Urothelium cell line (cell line): ENCODE measurements at places on chromosomes 3 and 15.
A peak's percentile ranks its signal among the peaks of the same experiment; 100 is the strongest.

GRCh38 chr15:66163553-66163952 is 90.0 kb downstream of the MEGF11 start:
- DNase-seq, result no peak

DNA sequence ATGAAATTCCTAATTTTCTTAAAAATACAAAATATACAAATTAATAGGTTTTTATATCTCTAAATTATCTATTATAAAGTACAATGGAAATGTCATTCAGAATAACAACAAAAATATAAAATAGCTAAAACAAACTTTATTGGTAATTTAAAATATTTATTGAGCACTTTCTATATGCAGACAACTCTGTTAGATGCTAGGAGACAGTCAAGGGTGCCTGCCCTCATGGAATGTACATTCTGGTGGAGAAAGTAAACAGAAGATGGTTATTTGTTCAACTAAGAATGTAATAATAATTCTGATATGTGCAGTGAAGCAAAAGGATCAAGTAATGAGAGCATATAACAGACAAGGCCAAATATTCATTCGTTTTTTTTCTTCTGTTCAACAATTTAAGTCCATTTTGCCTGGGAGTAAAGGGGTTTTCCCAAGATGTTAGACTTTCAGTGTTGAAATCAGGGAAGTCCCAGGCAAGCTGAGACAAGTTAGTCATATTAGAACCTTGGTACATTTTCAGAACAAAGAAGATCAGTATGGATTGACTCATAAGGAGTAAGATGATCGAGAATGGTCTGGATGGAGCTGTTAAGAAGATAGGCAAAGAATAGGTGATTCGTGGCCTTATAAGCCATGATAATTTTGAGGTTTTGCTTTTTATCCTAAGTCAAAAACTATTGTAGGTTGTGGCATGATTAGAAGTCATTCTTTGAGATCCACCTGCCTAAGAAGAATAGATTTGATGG is 150.2 kb upstream of the MLF1 start:
- no peak for DNase-seq

DNA sequence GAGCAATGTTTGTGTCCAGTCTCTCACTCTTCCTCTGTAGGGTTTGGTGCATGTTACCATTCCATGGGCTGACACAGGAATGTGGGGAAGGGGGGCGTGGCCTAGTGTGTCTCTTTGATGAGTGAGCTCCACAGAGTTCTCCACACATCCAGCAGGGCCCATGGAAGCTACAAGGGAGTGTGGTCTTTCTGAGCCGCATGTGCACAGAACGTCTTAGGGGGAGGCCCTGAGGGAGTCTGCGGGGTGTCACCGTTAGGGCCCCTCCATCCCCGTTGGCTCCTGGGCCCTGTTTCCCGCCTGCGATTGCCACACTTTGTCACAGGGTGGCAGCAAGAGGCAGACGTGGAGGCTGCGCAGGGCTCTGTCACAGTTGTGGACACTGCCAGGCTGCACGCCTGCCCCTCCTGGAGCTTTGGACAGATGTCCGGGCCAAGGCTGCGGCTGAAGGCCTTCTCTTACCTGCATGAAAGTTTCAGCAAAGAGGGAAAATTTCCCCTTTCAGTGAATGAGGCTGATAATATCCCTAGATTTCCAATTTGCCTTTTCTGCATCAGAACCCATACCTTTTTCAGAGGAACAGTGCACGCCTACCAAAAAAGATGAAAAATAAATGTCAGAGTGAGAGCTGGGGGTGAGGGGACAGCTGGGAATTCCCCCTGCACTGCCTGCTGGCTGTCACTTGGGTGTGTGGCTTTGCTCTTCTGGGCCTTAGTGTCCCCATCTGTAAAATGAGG is 24.3 kb downstream of the CACNA2D3 start:
- DNase-seq, result peak; percentile 75

DNA sequence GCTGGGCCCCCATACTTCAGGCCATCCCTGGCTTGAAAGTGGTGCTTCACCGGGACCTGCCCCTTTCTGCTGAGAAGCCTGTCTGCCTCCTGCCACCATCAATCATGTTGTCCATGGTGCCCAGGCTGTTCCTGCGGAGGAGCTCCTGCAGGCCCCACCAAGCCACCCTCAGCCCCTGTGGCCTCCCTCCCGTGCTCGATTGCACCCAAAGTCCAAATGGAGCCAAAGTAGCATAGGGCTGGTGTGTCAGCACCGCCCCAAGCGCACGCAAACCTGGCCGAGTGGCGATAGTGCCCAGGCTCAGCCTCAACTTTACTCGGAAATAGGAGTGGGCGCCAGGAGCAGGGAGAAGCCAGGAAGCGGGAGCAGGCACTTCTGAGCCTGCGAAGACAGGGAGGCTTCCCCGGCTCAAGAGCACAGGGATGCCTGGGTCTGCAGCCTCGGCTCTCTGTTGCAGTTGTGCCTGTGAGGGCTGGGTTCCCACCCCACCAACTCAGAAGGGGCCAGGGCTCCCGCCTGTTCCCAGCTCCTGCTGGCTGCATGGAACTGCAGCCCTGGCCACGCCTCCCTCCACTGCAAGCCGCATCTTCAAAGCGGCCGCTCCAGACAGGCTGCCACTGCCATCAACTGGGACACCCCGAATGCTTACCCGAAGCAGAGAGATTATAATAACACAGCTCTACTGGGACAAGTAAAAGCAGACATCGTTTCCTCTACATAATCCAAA is 203.0 kb downstream of the ARRDC4 start:
- no peak for DNase-seq

GRCh38 chr3:62939707-62940106 is 64.5 kb upstream of the CADPS start:
- no peak for DNase-seq

DNA sequence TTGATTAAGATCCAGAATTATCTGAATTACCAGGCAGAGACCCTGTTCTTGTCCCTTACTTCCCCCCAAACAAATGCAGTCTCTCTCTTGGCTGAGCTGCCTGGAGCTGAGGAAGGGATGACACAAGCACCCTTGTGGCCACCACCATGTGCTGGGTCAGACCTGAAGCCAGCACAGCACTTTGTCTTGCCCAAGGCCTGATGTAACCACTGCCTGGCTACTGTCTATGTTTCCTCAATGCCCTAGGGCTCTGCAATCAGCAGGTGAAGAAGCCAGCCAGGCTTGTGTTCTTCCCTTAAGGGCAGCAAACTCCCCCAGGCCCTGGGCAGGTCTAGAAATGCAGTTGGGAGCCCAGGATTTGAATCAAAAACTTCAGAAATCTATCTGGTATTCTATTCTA is 15.8 kb upstream of the CASR start:
- DNase-seq, result no peak

- no peak for DNase-seq
These were observed 21.7 kb upstream of the EPHB3 start for GRCh38 chr3:184539801-184540435.

- DNase-seq, result no peak
These were observed 85.6 kb upstream of the GAP43 start for GRCh38 chr3:115537669-115538068.

DNA sequence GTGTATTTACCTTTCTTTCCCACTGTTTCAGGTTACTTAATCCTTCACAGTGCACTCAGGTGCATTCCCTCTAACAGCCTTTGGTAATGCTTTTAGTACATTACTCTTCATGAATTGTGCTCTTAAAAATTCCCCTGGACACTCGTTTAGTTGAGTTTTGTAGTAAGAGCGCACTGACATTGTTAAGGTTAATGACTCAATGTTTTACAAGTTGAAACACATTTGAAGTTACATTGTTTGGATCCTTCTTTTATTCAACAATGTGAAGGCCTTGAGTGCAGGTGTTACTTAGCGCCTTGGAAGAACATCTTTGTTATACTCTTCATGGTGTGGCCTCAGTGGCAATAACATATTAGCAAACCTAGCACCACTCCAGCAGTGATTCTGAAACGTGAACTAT is 739.6 kb downstream of the NAALADL2 start:
- no peak for DNase-seq

GRCh38 chr15:58597943-58598828 is 151.3 kb downstream of the ADAM10 start:
- no peak for DNase-seq

GRCh38 chr3:50666837-50667236 is 7.9 kb upstream of the DOCK3 start:
- no peak for DNase-seq

DNA sequence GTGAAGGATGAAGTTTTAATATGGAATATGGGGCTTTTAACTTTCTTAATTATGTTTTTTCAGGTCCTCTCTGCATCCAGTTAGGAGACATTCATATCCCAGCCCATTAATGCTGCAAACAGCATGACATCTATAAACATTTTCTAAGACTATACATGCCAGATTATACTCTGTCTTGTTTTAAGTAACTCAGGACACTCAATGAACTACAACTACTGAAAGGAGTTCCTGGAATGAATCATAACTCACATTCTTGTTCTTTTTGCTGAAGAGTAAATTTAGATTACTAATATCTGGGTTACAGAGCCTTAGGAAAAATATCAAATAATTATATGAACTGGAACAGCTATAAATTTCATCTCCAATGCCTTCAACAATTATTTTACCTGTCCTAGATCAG is 167.4 kb downstream of the STAG1 start:
- no peak for DNase-seq

- DNase-seq, result no peak
These were observed 88.5 kb upstream of the LIMD1 start for GRCh38 chr3:45506084-45506483.

DNA sequence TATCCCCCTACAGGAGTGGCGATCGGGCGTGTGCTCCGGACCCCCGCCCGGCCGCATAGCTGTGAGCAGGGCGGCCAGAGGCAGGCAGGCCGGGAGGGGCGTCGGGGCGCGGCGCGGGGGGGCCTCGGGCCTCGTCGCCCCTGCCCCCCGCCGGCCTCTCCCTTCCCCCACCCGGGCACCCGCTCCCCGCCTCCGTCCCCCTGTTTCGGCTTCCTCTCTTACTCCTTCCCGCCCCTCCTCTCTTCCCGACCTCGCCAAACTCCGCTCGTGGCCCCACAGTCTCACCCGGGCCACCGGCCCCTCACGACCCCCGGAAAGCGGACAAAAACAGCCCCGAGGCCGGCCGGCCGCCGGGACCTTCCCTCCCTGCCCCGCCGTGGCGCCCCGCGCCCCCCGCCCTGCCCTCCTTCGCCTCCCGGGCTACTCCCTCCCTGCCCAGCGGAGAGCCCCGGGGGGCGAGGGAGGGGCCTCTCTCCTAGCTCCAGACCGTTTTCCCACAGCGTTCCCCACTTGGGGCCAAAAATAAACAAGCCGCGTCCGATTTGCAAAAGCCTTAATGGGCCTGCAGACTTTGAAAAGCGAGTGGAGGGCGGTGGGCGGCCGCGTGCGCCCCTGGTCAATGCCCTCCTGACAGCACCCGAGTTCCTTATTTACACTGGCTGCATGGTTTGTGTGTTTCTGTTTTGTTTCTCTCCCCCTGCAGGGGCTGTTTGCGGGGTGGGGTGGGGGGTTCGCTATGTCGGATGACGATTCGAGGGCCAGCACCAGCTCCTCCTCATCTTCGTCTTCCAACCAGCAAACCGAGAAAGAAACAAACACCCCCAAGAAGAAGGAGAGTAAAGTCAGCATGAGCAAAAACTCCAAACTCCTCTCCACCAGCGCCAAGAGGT is 1.0 kb downstream of the UBE2E1 start:
- DNase-seq, result peak; percentile 30

DNA sequence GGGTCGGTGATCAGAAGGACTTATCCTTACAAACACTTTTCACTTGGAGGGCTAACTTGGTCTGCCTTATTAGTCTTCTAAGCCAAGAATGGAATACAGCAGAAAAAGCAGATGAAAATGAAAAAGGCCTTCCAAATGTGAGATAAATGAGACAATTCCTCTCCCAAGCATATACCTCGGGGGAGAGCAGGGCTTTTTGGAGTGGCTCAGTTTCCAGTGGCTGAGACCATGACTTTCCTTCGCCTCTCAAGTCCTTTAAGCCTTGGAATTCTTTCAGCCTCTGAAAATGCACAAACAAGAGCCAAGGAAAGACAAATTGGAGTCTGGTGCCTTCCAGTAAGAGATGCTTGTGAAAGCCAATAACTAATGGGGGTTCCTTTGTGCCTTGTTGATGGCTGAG is 130.9 kb downstream of the DTWD1 start:
- DNase-seq, result no peak

- peak; percentile 85 for DNase-seq
These were observed 10.0 kb downstream of the POC1A start for GRCh38 chr3:52144034-52144795.

GRCh38 chr3:9045371-9045770 is 82.1 kb upstream of the RAD18 start:
- DNase-seq, result no peak

DNA sequence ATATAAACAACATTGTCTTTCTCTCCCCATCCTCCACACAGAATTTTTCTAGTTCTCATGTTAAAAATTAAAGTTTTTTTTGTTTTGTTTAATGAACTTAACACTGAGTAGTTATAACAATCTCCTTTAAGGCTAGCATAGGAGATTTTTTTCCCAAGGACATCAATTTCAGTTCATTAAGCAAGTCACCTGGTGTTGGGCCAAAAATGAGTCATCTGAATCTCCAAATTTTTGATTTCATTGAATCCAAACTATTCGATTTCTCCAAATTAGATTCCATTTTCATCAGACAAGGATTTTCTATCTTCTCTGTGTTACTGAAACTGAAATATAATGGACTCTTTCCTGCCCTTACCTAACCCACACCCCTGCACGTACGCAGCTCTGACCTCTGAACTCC is 631.4 kb upstream of the MDFIC2 start:
- no peak for DNase-seq

DNA sequence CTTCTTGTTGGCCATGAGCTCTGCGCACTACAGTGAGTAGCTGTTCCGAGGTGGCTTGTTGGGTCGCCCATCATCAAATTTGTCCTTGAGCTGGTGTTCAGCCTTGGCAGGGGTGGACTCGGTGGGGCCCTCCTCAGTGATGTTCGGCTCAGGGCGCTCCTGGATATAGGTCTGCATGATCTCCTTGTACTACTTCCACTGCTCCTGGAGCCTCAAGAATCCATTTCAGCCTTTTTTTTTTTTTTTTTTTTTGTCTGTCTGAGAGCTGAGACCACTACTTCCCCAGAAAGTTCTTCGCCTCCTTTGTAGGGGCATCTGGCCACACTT is 39.3 kb upstream of the ARL8B start:
- DNase-seq, result no peak

DNA sequence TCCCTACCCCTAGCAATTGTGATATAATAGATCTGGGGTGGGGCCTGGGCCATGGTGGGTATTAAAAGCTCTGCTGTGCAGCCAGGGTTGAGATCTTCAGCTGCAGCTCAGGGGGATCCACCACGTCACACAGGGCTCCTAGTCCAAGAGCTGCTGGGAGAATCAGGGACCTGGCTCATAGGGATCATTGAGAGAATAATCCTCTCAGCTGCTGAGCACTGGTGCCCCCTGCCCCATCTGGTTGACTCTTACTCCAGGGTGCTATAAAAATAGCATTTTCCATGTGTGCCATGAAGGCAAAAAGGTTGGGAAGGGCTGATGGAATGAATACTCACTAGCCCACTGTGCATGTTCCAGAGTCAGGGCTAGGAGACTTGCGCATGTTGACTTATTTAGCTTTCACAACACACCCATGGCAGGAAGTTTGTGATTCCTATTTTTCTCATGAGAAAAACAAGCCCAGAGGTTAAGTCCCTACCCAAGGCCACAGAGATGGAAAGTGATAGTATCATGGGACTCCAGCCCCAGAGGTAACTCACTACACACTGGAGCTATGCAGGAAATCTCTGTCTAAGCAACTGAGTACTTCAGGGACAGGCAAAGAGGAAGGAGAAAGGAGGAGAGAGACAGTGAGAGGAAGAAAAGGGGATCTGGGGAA is 94.6 kb upstream of the HERC1 start:
- no peak for DNase-seq

- DNase-seq, result no peak
These were observed 80.9 kb downstream of the RPLP1 start for GRCh38 chr15:69533522-69533921.
